ENCODE measurements at places on chromosomes 6 and 20.

- DNase-seq: no peak
Observed at GRCh38 chr6:66814156-66814555, 1107.1 kb upstream of the EYS start.

DNA sequence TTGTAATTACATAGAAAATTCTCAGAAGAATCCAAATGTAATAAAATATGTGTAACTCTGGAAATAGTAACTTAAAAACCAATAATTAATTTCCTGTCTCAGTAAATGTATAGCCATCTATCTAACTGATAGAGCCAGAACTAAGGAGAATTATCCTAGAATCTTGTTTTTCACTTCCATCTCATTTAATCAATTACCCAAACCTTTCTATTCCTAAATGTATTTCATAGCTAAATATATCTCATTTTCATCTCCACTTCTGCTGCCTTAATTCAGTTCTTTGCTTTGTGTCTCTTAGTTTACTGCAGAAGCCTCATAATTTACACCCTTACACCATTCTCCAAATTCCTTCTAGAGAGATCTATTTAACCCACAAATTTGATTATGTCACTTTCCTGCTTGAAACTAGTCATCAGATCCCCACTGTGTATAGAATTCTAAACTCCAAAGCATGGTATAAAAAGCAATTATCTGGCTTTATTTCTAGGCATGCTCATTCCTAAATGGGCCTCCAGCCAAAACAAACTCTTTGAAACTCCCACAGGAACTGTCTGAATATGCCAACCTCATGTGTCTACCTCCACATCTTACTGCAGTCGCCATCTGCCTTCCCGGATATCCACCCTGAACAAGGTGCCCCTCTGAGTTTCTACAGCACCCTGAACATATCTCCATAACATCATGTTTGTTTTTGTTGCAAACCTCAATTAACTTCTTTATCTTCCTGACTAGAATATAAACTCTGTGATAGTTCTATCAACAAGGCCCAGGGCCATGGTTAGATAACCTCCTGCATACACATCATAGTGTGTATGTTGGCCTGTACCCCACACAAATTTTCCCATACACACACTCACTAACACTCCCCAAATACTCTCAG is 70.5 kb upstream of the ADTRP start:
- no peak for DNase-seq

DNA sequence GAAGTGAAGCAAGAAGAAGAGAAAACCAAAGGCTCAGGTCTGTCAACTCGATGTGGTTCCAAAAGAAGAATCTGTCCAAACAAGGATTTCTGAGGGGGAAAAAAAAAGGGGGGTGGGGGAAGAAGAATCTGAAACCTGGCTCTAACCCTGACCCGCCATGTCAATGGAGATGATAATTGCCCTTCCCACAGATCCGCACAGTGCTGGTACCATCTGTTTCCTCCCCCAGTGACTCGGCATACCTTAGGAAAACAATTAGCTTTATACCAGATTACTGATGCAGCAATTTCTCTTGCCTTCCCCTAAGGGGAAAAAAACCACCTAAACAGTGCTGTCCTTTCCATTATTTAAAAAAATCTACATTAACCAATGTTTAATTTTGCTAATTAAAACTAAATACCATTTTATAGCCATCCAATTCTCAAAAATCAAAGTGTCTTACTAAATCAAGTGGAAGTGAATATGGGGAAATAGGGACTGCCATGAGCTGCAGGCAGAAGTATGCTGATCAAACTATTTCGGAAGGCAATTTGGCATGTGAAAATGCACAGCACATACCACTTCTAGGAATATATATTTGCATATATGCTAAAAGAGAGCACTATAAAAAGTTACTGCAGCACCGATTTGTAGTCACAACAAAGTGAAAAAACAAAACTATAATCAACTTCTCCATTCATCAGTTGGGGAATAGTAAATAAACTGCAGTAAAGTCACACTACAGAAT is 46.8 kb downstream of the MAP7 start:
- DNase-seq: no peak

- no peak for DNase-seq
Observed at GRCh38 chr20:45179166-45179565, 4.5 kb downstream of the PI3 start.

- DNase-seq: no peak
Observed at GRCh38 chr6:84967389-84967788, 203.0 kb upstream of the TBX18 start.

- DNase-seq: no peak
Observed at GRCh38 chr6:56017198-56017597, 141.8 kb upstream of the BMP5 start.

DNA sequence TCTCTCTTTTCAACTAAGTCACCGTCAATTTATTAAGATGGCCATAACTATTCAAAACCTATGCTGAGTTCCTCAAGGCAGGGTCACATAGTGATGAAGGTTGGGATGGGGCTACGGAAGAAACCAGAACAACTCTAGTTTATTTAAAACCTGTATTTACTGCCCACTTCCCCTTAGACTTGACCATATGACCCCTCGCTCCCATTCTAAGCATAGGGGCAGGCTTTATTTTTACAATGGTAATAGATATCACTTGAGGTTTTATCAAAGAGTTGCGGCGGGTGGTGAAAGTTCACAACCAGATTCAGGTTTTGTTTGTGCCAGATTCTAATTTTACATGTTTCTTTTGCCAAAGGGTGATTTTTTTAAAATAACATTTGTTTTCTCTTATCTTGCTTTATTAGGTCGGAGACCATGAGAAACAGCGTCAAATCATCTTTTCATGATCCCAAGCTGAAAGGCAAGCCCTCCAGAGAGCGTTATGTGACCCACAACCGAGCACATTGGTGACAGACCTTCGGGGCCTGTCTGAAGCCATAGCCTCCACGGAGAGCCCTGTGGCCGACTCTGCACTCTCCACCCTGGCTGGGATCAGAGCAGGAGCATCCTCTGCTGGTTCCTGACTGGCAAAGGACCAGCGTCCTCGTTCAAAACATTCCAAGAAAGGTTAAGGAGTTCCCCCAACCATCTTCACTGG is 5.5 kb downstream of the EDN1 start:
- no peak for DNase-seq

GRCh38 chr6:10215326-10216110 is 199.4 kb downstream of the TFAP2A start:
- DNase-seq: no peak

DNA sequence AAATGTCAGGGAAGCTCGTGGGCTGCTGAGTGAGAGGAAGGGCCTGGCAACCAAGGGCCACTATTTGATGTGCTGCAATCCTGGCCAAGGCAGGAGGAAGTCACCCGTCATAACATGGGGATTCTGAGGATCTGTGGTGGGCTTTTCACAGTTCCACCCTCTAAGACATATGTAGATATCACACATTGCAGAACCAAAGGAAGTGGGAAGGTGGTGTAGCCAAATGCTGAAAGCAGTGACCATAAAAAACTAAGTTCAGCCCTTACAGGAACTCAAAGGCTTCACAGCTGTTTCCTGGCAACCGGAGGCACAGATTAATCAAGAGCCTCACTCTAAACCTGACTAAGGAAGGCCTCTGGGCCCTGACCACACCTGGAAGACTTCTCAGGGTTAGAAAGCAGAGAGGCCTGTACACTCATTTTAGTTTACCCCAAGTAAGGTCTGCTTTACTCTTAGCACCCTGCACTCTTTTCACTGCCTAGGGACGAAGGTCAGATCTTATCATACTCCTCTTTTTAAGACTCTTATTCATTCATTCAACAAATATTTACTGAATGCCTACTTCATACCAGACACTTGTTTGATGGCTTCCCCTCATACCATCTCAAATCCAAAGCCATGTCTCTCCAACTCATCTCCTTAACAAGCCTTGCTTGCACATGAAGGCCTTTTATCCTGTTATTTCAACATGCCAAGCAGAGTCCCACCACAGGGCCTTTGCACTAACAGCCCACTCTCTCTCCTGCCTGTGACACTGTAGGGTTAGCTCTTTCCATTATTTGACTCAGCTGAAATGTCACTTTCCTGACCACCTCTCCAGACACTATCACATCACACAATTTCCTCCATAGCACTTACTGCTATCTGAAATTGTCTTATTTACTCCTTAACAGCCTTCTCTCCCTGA is 2.6 kb downstream of the UBE2V1 start:
- no peak for DNase-seq

GRCh38 chr6:8084586-8084985 is 17.8 kb downstream of the EEF1E1 start:
- DNase-seq: no peak

GRCh38 chr6:13065581-13065980 is 262.8 kb downstream of the TBC1D7 start:
- no peak for DNase-seq

DNA sequence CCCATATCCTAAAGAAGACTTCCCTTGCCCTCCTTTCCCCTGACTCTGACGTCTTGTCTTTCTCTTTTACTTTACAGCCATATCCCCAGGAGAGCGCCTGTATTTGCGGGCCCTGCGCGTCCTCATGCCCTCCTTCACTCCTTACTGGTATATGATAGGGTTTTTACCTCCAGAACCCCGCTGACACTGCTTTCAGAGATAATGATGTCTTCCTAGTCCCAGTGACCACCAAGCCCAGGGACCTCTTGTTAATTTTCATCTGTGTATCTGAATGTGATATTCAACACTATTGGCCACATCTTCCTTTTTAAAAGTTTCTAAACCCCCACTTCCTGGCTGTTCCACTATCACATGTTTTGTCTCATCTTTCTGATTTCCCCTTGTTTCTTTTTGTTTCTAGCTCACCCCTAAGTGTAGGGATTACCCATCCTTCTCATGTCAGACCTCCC is 102.0 kb downstream of the HIVEP1 start:
- DNase-seq: no peak

GRCh38 chr20:8183526-8183925 is 51.5 kb downstream of the PLCB1 start:
- no peak for DNase-seq

GRCh38 chr6:125469915-125470314 is 168.1 kb upstream of the HDDC2 start:
- no peak for DNase-seq

- no peak for DNase-seq
Observed at GRCh38 chr6:16918586-16918985, 157.3 kb upstream of the ATXN1 start.

- no peak for DNase-seq
Observed at GRCh38 chr6:56999049-56999448, 44.1 kb downstream of the BEND6 start.

- no peak for DNase-seq
Observed at GRCh38 chr20:47456952-47457724, 44.5 kb upstream of the NCOA3 start.

DNA sequence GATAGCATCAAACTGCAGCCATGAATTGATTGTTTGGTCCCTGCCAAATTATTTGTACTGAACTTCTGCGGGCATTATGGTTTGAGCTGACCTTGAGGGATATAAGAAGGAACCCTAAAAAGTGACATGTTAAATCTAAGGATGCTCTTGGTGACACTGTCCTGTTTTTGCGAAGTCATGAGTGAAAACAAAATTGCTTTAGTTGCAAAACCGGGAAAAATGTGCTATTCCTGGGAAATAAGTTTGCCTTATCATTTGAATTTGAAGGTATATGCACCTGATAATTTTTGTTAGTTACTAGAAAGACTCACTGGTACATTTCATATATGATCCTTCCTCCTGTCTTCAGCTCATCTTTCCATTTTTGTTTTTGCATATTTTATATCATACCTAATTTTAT is 7.8 kb downstream of the KIAA0408 start:
- DNase-seq: no peak

DNA sequence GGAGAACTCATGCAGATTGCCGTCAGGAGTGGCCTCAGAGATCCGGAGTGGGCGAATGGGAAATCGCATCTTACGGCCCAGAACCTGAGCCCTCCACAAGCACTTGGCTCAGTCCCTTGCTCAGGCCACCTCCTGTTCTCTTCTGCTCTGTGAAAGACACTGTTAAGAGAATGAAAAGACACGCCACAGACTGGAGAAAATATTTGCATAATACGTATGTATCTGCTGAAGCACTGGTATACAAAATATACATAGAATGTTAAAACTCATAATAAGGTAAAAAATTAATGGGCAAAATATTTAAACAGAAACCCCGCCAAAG is 838 bp upstream of the POM121L2 start:
- no peak for DNase-seq

- DNase-seq: no peak
Observed at GRCh38 chr20:16599257-16599656, 26.0 kb upstream of the KIF16B start.

GRCh38 chr6:93789532-93789931 is 370.2 kb upstream of the EPHA7 start:
- DNase-seq: no peak

DNA sequence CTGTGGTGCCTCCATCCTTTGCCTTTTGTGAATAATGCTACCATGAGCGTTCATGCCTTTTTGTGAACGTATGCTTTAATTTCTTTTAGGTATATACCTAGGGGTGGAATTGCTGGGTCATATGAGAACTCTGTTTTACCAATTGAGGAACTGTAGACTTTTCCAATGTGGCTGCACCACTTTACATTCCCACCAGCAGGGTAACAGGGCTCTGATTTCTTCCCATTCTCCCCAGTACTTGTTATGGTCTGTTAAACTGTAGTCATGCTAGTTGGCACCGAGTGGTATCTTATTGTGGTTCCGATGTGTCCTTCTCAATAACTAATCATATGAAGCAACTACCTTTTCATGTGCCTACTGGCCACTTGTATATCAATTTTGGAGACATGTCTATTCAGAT is 312.1 kb downstream of the GMDS start:
- no peak for DNase-seq

DNA sequence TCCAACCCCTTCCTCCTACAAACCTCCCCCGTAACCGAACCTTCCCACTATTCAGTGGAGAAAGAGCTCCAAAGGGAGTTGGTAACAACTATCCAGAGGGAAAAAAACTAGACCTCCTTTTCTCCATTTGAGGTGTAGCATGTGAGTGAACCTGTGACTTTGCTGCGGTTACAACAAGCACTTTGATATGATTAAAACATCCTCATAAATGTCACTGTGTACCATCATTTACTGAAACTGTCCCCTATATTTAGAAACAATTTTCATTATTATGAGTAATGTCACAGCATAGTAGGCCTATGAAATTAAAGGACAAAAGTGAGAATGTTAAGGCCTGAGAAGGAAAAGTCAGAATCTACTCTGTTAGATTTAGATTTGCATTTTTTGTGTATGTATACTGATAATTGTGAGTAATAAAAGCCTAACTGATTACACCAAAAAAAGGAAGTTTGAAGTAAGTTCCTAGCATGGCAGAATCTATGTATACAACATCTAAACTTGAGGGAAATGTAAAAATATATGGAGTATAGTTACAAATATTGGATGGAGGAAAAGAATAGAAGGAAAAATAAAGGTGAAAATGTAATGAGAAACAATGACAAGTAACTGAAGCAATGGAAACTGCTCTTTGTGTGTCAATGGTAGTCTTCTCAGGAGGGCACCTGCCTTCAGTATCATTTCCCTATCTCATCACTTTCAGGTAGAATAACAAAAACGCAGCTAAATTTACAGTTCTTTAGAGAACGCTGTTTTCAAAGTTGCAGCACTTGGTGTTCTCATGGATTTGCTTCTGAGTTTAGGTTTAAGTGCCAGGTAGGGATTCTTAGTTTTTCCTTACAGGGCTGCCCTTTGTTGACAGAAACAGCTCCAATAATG is 145.9 kb downstream of the IMPG1 start:
- no peak for DNase-seq
